ENCODE measurements at places on chromosomes 16 and 17.

- DNase-seq, result no peak
Observed at GRCh38 chr17:7651665-7652387, 1.1 kb downstream of the ATP1B2 start.

- DNase-seq, result peak; percentile 68
Observed at GRCh38 chr17:55641676-55642081, 81.0 kb downstream of the TMEM100 start.

DNA sequence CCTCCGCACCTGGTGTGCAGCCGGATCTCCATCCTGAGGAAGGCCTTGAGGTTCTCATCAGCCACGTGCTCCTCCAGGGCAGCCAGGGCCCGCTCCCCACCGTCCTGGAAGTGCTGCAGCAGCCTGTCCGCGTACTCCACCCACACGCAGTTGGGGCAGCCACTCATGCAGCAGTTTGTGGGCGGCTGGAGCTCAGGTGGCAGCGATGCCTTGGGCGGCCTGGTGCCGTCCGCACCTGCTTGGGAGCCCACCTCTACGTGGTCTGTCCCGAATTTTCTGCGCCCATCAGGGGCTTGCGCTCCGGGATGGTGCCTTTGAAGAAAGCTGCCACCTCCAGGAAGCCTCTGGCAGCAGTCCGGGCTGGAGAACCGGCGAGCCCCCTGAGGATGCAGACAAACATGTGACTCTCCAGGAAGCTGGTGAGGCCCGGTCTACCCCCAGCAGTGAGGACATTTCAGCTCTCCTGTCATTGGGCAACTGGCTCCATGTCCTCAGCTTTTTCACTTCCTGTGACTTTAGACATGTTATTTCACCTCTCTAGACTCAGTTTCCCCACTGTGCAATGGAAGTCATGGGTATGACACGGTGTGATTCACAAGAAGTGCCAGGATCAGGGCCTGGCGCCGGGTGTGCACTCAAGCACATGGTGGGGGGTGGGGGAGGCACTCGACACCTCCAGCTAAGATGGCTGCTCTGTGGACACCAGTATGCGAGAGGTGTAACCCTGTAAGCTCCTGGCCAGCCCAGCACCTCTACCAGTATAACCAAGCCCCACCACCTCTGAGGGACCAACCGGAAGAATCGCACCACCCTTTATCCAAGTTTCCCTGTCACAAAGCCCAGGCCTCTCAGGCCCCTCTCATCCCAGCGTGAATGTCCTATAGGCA, 957 bp downstream of the OXLD1 start:
- DNase-seq, result no peak

GRCh38 chr16:71894229-71894920, 956 bp upstream of the IST1 start:
- peak; percentile 5 for DNase-seq

- no peak for DNase-seq
Observed at GRCh38 chr16:56289862-56290261, 98.6 kb downstream of the GNAO1 start.

DNA sequence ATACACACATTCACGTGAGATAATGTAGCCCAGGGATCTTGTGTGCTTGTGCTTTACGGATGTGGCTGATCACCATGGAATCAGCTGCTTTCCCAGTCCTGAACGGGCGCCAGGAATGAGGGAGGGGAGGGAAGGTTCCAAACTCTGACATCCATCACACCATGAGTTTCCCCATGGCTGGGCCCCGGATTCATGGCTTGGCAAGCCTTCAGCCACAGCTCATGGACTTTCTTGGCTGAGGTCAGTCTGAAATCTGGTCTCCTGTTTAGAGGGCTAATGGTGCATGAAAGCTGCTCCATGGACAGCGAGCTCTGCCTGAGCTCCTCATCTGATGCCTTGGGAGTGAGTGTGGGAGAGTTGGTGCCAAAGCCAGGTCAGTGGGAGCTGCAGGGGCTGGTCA, 767.6 kb upstream of the EEF2KMT start:
- DNase-seq, result no peak

GRCh38 chr16:21088143-21088542, 62.5 kb downstream of the DNAH3 start:
- DNase-seq, result no peak

DNA sequence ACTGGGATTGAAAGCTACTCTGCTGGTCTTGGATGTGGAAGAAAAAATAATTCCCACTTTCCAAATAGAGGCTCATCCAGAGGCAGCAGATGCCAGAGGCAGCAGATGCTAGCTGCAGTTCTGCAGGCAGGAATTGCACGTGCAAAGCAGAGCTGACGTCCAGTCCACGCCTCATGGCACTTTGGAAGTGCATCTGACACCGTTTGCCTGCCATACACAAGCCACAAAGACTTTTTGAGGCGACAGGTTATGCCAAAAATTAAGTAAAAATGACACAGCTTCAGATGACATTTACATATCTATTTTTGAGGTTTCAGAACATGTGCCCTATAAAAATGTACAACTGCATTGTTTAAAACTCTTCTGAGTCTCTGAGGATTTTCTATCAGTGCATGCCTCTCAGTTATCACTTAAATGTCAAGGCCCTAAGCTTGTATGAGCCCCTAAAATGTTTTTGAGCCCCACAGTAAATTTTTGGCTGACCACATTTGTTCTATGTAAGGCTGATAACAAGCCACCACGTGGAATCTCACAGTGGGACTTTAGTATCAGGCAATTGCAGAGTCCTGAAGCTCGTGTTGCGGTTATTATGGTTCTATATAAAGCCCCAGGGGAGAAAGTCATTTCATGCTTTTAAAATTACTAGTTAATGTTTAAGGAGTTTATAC, 239.2 kb downstream of the PRKCA start:
- no peak for DNase-seq

DNA sequence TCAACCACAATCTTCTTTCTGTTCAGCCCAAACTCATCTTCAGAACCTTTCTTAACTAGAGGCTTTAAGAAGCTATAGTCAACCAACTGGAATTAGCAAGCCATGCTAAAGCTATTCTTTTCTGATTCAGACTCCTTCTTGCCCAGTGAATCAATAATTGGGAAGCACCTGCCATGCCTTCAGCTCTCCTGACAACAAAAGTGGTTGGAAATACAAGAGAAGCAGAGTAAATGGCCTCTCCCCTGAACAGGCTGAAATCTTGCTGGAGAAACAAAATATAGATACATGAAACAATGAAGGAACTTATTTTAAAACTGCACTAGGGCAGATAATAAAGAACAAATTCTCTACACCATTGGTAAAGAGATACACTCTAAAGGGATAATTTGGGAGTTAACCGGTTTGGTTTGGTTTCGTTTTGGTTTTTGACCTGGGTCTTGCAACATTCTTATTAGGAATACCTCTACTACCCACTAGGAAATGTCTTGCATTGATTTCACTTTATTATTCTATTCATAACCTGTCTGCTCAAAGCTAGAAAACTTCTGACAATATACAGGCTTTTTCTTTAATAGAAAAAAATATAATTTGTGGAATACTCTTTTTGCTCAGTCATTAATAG, 173.6 kb upstream of the DYNLRB2 start:
- no peak for DNase-seq

DNA sequence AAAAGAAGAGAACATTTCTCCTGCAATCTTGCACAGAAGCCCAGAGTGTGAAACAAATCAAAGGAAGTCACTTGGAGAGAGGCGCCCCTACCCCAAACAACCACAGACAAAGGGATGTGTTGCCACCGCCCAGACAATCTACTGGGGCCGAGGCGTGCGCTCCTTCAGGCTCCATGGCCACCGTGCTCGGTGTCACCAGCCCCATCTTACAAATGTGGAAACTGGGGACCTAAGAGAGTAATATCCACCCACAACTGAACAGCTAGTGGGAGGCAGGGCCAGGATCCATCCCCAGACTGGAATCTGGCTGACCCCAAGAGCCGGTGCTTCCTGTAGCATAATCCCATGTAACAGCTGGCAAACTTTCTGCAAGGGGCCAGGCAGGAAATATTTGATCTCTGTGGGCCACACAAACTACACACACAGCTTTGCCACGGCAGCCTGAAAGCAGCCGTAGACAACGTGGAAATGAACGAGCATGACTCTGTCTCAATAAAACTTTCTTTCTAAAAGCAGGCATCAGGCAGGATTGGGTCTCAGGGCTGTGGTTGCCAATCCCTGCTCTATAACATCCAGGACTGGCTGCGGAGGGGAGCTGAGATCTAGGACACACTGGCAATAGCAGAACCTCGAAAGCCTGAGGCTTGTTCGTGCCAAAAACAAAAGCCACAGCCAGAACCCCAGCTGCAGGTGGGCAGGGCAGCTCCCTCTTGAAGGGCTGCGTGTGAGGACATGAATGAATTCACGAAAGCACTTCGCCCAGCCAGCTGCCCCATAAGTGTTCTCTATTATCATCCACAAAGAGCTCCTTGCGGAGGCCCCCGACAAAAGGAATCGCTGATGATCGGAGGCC, 26.6 kb upstream of the GINS2 start:
- DNase-seq, result peak; percentile 89

DNA sequence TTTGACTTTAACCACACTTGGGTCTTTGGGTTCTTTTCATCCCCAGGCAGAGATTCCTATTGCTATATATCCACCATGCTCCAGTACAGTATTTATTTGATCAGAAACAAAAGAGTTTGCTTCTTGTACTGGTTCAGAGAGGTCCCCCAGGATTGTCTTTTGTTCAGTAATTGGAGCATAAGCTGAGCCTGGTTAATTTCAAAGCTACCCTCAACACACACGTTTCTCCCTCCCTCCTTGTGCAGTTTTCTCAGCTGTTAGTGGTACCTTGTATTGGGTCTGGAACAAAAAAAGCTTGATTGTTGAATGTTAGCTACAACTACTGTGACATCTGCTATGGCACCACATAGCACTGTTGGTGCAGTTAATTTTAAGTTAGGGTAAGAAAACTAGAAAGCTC, 50.0 kb downstream of the NUP93 start:
- no peak for DNase-seq

- no peak for DNase-seq
Observed at GRCh38 chr17:79936641-79937381, 97.6 kb upstream of the CBX4 start.

GRCh38 chr17:38333635-38334295, 10.0 kb downstream of the GPR179 start:
- DNase-seq, result peak; percentile 3

DNA sequence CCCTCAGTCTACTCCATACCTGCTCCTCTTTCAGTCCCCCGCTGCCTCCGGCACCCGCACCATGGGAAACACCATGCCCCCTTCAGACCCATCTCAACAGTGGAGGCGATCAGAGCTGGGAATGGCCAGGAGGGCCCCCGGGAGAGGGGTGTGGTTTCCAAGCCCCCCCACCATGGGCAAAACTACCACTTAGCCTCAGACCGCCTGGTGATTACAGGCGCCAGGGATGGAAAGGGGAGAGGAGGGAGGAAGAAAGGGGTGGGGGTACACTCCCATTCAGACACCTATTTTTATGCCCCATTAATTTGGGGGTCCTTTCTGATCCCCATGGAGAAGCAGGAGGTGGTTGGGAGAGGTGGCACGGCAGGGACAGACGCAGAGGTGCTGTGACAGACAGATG, at the start of gene C17orf114:
TSS of gene C17orf114 (minus strand) at position 101 of the 400 bp plus-strand sequence.
- DNase-seq, result no peak

DNA sequence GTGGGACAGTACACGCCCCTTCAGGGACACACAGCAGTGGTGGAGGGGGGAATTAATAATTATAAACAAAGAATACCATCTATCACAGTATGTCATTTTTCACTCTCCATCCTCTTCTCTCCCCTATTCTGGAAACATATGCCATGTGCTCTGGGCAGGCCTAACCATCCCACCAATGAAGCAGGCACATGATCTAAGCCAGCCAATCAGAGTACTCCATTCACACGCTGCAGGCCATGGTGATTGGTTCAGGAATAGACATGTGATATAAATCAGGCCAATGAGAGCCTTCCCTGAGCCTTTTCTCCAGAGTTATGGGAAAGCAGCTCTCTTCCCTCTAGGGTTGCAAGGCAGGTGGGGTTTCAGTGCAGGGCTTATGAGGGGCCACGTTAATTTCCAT, 36.5 kb downstream of the GSG1L start:
- no peak for DNase-seq

- DNase-seq, result no peak
Observed at GRCh38 chr16:66220702-66221101, 145.8 kb upstream of the CDH5 start.

DNA sequence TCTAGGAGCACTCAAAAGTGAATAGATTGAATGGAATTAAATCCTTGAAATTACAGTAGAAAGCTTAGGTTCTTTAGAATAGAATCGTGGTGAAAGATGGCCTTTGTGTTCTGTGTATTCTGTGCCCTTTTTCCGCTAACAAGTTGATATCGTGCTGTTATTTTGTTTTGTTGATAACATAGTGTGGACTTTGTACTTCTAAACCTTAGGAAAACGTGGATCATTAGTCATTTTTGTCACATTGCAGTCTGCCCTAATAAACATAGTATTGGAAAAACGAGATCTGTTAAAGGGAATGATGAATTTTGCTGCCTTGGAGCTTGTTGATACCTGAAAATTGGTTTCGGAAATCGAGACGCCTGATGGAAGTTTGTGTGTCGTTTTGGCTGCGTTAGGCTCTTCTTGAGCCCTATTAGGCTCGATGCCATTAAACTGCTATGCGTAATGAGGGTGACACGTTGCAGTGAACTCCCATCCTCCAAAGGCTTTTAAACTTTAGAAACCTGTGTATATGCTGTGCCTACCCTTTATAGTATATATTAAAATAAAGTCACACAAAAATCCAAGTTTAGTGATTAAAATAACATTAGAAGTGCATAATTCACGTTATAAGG, 145.7 kb downstream of the PRKCA start:
- DNase-seq, result no peak

GRCh38 chr16:66335704-66336329, 30.7 kb upstream of the CDH5 start:
- peak; percentile 74 for DNase-seq

DNA sequence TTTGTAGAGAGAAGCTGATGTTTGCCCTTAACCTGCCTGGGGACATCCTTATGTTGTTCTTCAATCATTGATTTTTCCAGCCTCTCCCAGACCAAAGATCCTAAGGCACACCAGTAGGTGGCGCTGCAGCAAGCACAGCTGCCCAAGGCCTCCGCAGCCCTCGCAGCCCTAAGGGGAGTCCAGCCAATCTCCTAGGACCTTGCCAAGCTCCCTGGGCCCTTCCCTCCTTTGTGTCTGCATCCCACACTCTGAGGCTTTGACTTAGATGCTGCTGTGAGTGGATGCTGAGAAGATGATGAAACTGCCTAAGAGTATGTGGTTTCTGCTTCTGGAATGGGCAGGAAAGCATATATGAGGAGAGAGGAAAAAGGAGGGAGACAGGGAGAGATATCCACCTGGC, 47.1 kb downstream of the SPACA3 start:
- DNase-seq, result no peak

- DNase-seq, result no peak
Observed at GRCh38 chr16:68401871-68402747, 46.2 kb downstream of the SMPD3 start.

GRCh38 chr17:77356109-77356689, 215.4 kb downstream of the SEC14L1 start:
- no peak for DNase-seq

All from NCI-H510A (cell line).